Stimulated activated CD4-positive, alpha-beta T cell treated with anti-CD3 and anti-CD28 coated beads, Interleukin-4, amount 100 ng/mL, for 48 hours (primary cell): ENCODE measurements at places on chromosomes 12 and 14.

- no peak for DNase-seq
These were observed 422.6 kb downstream of the MDGA2 start for GRCh38 chr14:47252802-47253201.

DNA sequence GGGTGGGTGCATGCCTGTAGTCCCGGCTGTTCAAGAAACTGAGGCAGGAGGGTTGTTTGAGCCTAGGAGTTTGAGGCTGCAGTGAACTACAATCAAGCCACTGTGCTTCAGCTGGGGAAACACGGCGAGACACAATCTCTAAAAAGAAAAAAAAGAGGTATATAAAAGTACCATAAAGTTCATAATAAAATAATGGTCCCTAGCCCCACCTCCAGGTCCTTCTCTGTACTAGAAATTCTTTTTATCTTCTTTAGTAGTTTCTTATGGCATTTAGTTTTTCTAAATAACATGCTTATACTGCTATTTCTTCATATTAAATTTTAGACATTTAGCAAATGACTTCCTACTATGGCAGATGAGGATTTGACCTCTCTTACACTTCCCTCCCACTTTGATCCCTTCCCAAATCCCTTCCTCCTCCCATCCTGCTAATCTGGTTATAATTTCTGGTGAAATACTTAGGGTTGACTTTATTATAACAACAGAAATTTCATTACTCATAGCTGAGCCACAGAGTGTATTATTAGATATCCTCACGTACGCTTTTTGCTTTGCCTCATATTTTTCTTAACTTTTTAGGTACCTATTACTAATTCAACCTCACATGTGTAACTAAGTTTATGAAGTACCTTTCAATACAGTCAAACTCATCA lies 94.7 kb downstream of the SLC41A2 start:
- DNase-seq = no peak

DNA sequence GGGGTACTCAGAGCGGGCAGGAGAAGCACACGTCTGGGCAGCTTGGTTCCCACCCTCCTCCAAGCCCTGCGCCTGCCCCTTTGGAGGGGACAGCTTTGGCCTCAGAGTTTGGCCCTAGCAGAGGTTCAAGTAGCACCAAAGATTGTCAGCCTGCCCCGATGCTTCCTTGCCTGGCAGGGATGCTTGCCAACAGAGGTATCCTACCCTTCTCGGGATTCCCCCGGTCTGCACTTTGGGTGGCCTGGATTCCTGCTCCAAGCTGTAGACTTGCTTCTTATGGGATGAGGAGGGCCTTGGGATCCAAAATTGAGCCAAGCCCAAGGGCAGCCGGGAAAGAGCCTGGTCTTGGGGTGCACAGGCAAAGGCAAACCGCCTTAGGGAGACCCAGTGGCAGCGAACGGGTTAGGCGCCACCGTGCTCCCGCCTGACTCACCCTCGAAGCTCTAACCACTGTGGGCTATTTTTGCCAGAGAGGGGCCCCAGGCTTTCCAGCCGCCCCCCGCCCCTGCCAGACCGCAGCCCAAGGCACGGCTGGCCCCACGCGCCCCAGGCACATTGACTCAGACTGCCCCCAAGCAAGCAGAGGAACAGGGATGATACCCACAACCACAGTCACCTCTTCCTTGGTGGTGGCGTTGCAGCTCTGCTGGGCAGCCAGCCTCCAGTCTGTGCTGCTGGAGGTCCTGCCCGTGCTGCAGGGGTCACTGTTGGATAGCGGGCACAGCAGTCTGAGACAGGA lies 847 bp upstream of the WNT10B start:
- DNase-seq = no peak

GRCh38 chr14:90553298-90553920 lies 156.6 kb downstream of the CALM1 start:
- no peak for DNase-seq

DNA sequence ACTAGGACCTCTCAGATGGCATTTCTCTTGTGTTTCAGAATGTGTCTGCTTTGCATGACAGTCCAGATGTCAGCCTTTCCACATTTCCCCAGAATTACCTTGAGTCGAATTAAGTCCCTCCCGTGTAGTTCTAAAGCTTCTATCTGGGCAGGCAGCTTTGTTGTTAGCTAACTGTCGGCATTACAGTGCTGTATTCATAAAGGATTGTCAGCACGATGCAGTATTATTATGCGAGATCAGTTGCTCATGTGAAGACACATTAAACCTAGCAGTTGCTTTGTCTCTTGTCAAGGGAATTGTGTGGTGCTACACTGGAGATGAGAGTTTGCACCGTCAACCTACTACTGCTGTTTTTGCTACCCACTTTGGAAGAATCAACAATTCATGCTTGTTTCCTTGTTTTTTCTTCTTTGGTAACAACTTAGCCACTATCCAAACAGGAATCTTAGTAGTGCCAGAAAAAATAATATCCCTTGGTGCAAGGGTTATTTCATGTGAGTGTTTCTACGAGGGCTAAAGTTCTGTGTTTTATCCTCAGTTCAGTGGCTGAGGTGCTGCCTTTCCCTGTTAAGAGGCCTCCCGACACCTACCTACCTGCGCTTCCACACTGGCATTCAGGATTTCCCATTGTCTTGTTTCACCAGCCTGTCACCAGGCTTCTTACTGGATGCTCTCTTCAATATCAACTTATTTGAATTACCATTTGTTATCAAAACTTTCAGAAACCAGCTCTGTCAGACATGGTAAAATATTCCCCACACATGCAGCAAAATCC lies 297.9 kb upstream of the G2E3 start:
- no peak for DNase-seq

GRCh38 chr14:58635091-58635830 lies 2.5 kb upstream of the DACT1 start:
- DNase-seq = no peak

GRCh38 chr12:62846491-62846890 lies 88.5 kb downstream of the PPM1H start:
- no peak for DNase-seq

DNA sequence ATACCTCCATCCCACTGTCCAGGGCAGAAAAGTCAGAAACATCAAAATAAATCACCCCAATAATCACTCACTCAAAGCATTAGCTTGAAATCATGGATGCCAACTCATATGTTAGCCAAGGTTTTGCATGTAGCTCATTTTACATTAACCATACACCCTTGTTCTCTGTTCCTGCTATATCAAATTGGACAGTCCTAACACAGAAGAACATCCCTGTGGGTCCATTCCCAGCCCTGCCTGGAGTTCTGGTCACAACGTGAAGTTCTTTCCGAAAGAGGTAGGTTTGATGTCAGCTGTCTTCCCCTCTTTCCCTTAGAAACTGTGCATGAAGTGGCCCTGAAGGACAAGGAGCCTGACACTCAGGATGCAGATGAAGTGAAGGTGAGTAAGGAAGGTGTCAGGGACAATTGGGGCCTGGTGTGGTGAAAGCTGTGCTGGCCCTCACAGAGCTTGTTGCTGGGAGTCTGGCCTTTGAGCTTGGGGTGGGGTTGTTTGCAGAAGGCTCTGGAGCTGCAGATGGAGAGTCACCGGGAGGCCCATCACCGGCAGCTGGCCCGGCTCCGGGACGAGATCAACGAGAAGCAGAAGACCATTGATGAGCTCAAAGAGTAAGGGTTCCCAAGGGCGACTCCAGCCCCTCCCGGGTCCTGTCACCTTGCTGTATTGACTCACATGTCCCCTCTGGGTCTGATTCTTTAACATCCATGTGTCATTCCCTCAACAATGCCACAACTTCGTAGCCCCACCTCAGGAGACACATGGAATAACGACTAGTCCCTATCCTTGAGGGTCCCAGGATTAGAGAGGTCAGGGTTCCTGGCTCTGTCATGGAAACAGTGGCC lies 15.0 kb upstream of the PIP4K2C start:
- no peak for DNase-seq

- no peak for DNase-seq
These were observed 25.1 kb downstream of the LRTM2 start for GRCh38 chr12:1845427-1845826.

DNA sequence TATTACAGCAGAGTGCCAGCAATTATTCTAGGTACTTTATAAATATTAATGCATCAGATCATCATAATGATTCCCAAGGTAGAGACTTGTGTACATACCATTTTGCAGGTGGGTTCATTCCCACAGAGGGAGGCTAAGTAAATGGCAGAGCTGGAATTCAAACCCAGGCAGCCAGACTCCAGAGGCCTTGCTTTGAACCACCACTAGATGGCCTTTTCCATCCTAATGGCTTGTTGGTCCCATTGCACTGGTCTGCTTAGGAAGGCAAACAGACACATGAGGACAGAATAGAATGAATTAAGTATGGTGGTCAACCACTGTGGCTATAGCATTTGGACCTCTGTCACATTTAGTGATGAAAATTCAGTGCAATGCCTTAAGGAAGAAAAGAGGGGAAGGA lies 158.7 kb downstream of the METTL25 start:
- no peak for DNase-seq

GRCh38 chr12:79689477-79690141 lies 1.2 kb downstream of the PAWR start:
- no peak for DNase-seq

DNA sequence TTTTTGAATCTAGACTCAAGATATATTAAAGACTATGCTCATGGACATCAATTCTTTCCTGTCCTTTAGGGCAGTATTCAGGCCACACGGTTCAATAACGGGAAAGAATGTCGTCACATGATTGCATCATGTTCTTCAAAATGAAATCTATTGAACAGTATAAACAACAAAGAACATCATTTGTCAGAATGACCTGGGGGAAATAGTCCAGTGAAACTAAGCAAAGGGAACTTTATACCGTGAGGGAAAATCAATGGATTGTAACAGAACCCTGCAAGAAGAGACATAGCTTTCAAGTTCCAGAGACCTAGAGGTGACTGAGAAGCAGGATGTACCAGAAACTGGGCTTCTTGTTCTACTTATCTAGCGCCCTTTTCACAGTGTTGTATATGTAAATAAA lies 32.7 kb downstream of the FLRT2 start:
- no peak for DNase-seq

DNA sequence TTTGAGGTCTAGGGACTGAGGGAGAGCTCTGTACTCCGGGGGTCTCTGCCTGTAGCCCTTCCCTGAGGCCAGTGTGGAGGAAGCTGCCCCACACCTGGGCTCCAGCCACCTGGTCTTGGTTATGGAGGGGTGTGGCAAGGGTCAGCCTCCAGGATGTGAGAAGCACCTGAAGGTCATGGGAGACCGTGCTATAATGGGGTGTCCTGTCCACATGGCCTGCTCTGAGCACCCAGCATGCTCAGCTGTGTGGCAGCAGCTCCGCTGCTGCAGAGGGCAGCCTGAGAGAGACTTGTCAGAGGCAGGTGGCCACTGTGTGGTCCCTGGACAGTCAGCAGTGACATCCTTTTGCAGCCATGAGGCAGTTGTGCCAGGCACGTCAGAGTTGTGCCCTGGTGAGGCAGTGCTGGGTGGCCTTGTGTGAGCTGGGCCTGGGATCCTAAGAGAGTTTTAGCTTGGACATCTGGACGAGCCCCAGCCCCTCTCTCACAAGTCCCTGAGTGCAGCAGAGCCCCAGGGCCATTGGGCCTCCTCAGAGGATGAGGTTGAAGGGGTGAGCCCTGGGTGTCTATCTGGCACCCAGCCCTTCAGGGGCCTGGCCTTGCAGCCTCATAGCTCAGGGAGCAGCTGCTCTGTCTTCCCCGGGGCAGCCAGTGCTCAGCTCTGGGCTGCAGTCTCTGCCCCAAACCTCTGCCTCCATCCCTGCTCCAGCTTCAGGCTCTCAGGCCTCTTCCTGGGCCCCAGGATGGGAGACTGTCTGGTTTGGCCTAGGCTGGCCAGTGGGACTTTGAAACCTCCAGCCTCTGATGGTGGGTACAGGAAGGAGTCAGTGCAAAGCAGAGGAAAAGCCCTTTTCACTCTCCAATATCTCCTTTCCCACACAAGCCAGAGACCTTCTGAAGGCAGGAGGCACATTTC lies 7.4 kb upstream of the ATG101 start:
- no peak for DNase-seq

DNA sequence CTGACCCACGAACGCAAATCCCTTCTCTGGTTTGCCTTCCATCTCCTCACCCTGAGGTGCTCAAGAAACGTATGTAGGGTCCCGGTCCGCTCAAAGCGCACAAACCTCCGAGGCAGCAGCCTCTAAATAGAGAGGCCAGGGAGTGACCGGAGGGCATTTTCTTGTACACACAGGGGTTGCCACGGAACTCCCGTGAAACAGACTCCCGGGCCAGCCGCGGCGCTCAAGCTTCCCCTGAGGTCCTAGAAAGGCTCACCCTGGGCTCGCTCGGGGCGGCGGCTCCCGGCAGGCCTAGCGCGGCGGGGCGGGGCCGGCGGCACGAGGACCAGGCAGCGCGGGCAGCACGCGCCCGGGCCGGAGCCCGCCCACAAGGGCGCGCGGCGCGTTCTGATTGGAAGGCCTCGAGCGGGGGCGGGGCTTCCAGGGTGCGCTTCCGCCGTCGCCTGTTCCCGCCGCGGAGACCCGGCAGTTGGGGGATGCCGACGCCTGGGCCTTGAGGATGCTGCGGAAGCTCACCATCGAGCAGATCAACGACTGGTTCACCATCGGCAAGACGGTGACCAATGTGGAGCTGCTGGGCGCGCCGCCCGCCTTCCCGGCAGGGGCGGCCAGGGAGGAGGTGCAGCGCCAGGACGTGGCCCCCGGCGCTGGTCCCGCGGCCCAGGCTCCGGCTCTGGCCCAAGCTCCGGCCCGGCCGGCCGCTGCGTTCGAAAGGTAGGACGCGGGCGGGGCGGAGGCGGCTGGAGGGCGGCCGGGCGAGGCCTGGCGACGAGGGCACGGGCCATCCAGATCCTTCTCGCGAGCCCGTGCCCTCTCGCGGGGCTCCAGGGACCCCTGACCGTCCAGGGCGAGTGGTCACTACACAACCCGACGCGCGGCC lies at the start of gene TDRD9:
TDRD9 (plus strand) TSS at position 446 of the 880 bp plus-strand sequence; CDS start at position 500, 54 bp downstream.
- DNase-seq = no peak

DNA sequence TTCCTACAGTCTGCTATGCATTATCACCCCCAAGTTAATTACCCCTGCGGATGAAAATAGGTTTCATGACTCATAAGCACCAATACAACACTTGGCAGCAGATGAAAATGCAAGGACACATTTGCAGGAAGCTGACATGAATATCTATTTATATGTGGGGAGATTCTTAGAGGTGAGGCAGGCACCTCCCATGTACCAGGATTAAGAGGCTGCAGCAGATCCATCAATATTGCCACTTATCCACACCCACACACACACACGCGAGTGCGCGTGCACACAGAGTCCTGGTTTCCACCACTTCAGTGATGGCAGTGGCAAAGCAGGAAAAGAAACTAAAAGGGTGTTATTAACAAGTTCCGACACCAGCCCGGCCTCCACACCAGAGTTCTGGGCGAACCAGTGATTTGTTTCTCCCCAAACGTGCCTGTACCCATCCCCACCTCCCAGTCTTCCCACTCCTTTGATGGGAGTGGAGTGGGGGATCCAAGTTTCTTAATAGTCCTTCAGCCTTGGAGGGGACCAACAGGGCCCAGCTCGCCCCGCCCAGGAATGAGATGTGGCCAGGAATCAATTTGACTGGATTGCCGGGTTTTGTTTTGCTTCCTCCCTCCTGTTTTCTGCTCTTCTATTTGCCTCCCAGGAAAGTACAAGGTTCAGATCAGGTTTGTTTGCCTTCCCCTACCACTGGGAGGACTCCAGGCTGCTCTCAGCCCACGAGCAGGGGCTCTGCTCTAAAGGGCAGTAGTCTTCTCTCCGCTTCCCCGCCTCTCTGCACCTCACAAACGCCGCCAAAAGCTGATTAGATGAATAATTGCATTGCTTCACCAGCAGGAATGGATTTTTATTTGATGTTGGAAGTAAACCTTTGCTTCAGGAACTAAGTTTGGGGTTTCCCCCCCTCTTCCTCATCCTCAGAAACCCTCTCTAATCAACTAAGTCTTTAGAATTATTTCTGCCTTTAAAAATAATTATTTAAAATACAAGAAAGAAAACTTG lies 5.2 kb downstream of the IRF2BPL start:
- no peak for DNase-seq
